GM13977 (cell line): ENCODE measurements at places on chromosomes 6 and 20.

DNA sequence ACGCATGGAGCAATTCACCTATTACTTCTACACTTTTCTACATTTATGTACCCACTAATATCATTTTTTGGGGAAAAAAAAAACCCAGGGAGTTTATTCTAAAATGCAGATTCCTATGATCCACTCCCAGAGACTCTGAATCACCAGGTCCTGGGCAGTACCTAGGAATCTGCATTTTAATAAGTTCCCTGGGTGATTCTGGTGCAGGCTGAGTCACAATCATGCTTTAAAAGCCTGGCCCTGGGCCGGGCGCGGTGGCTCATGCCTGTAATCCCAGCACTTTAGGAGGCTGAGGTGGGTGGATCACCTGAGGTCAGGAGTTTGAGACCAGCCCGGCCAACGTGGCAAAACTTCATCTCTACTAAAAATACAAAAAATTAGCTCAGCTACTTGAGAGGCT is 43.3 kb upstream of the MLN start:
- no peak for DNase-seq

GRCh38 chr6:80196906-80197305 is 90.4 kb downstream of the BCKDHB start:
- DNase-seq: no peak

- DNase-seq: no peak
Observed at GRCh38 chr6:14645841-14646240, 528.3 kb downstream of the CD83 start.

DNA sequence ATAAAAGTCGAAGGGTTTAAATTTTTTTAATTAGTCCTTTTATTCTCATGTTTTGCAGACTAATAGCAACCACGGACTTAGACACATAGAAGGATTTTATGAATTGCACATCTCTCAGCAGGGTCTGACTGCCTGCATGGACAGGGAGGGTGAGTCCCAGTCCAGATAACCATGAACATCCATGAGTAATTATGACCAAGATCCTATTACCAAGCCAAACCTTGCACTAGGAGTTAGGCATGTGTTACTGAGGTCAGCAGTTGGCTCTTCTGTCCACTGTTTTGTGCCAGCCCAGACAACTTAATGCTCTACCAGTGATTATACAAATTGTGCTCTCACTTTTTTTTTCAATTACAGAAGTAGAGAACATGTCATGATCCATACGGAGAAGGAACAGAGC is 211.2 kb downstream of the MAFB start:
- no peak for DNase-seq

DNA sequence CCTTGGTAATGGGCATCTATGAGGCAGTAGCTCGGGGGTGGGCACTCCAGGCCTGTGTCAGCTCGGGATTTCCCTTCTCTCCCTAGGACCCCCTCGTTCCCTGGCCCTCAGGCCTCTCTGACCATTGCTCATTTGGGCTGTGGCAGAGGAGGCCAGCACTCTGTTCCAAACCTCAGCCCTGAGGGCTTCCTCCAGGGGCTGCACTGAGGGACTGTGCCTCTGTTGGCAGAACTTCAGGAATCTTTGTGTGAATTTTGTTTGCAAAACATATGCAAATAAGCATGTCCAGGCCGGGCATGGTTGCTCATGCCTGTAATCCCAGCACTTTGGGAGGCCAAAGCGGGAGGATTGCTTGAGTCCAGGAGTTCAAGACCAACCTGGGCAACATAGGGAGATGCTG is 11.0 kb downstream of the PACSIN1 start:
- DNase-seq: no peak

GRCh38 chr20:57195469-57196100 is 70.9 kb downstream of the BMP7 start:
- DNase-seq: no peak

- DNase-seq: no peak
Observed at GRCh38 chr6:150177952-150178520, 35.2 kb downstream of the PPP1R14C start.

DNA sequence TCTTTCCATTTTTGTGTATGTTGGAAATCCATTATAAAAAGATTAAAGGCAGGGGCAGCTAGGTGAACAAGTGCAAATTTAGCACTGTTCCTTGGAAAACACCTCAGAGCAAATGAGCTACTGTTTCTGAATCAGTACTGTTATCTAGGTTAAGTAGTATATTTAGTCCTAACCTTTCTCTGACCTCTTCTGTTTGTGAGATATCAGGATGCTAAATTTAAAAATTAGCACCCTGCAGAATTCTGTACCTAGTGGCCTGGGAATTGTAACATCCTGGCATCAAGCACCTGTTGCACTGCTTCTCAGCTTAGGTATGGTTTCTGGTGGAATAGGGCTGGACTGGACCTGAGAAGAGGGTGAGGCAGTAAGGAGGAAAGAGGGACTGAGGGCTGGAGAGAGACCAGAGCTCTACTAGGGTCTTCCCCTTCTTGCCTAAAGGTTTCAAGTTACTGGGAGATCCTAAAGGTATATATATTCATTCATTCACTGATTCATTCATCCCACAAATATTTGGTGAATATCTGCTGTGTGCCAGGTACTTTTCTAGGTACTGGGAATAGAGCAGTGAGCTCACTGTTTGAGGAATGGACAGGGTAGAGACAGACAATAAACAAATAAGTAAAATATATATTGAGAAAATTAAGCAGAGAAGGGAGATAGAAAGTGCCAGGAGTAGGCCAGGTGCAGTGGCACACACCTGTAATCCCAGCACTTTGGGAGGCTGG is 5.2 kb downstream of the ZNF76 start:
- no peak for DNase-seq
